Smooth muscle cell of the coronary artery (primary cell): ENCODE measurements at places on chromosomes 5 and 9. TPM values are rescaled to one million over a fixed set of nuclear protein-coding genes. Genes with fewer than 3 reads are reported as not detected.

IL3 gene
- total RNA-seq: not detected in 2 replicates

SLC6A7 gene
- not detected in 2 replicates for total RNA-seq

ADAMTSL2 gene
- under 0.01 and 0.12 TPM in 2 replicates for total RNA-seq

RORB gene
- total RNA-seq: 0.08 and 0.82 TPM in 2 replicates

ZDHHC12 gene
- total RNA-seq: 19.3 and 28.6 TPM in 2 replicates

POLR3G gene
- total RNA-seq: 1.9 and 2.8 TPM in 2 replicates

SPAG8 gene
- total RNA-seq: 1.2 and 1.3 TPM in 2 replicates

CDH9 gene
- total RNA-seq: not detected in 2 replicates

BDP1 gene
- total RNA-seq: 10.1 and 13.8 TPM in 2 replicates

IL5 gene
- not detected in 2 replicates for total RNA-seq

WNK2 gene
- total RNA-seq: under 0.01 TPM in 1 of 2 replicates, not detected in the other

LECT2 gene
- not detected in 2 replicates for total RNA-seq

TLR4 gene
- 7.1 and 83.6 TPM in 2 replicates for total RNA-seq

GPRIN1 gene
- total RNA-seq: 0.70 and 0.83 TPM in 2 replicates

BTNL3 gene
- total RNA-seq: not detected in 2 replicates

SHISAL2B gene
- not detected in 2 replicates for total RNA-seq

ARPC5L gene
- total RNA-seq: 9.6 and 15.6 TPM in 2 replicates

SGCD gene
- total RNA-seq: 7.0 and 24.2 TPM in 2 replicates

C7 gene
- 15.8 and 132 TPM in 2 replicates for total RNA-seq

OGN gene
- 0.90 and 2.1 TPM in 2 replicates for total RNA-seq
